ENCODE measurements at places on chromosomes 2 and 18. TPM values are rescaled to one million over a fixed set of nuclear protein-coding genes. Genes with fewer than 3 reads are reported as not detected.

SP140L gene
- total RNA-seq, result 115 TPM

HNMT gene
- total RNA-seq, result 0.28 TPM

LONRF2 gene
- 0.08 TPM for total RNA-seq

SERPINB11 gene
- not detected for total RNA-seq

AOX1 gene
- not detected for total RNA-seq

MOGAT1 gene
- not detected for total RNA-seq

SERPINB5 gene
- total RNA-seq, result not detected

CD8A gene
- 683 TPM for total RNA-seq

GRCh38 chr2:239321596-239322415 is 79.0 kb downstream of the HDAC4 start:
- peak; percentile 56 for DNase-seq

DNA sequence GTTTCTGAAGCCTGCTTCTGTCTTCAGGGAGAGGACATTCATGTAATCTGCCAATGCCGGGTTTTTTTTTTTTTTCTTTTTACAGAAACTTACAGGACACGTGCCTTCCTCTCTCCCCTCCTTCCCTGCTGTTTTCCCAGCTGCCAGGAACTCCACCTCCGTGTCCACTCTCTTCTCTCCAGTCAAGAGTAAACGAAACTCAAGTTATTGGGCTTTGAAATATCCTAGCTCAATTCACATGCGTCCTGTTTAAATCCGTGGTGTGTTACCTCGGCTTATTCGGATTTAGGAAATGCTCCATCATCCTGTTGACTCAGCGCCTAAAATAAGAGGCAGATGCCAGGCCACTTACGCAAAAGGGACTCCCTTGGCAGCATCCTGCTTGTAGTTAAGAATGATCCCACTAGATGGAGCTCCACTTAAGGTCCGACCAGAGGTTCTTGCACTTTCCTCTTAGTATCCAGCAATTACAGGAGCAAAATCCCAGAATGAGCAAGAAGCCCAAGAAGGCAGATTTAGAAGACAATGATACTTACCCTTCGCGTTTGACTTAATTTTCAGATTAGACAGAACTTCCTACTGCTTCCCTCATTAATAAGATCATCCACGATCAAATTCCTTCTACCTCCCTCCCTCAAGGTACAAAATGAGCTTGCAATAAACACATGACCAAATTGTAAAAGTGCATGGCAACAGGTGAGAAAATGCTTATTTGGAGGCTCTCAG is 97.2 kb upstream of the ZCCHC2 start:
- no peak for DNase-seq

DNA sequence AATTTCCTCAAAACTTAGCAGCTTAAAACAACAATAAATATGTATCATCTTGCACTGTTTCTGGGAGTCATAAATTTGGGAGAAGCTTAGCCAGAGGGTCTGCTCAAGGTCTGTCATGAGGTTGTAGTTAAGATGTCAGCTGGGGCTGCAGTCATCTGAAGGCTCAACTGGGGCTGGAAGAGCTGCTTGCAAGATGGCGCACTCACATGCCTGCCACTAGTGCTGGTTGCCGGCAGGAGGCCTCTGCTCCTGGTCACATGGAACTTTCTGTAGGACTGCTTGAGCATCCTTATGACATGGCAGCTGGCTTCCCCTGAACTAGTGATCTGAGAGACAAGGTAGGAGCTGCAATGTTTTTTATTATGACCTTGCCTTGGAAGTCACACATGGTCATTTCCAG is 215.5 kb upstream of the HAAO start:
- peak; percentile 9 for DNase-seq

DNA sequence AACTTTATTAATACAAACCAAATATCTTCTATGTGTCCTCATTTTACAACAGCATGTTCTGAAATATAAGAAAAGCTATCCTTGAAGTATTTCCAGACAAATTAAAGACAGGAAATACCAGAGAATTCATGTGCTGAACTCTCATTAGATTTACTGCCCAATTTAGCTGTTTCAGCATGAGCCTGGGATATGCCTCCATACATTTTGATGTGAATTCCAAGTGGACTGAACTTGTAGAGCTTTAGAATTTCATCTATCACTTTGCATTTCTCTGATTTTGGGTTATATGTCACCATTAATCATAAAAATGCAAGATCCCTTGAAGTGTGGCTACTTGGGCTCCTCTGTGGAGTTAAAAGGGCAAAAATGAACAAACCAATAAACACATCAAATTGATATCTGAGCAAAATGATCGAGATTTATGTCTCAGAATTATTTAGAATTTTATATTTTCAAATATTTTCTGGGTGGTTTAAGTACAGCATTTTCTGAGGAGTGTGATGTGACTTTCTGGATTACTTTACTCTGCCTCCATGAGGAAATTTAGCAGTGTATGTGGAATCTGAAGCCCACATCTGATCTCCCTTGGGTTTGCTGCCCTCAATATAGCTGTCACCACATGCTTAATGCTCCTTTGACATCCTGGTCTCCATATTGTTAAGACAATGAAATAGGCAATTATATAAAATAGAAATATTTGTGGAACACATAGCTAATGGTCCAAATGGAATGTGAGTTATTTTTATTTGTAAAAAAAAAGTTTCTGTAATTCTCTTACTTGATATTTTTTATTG is 206.6 kb upstream of the RBMS1 start:
- no peak for DNase-seq

GRCh38 chr18:59067873-59068272 is 71.8 kb upstream of the SEC11C start:
- DNase-seq, result no peak

DNA sequence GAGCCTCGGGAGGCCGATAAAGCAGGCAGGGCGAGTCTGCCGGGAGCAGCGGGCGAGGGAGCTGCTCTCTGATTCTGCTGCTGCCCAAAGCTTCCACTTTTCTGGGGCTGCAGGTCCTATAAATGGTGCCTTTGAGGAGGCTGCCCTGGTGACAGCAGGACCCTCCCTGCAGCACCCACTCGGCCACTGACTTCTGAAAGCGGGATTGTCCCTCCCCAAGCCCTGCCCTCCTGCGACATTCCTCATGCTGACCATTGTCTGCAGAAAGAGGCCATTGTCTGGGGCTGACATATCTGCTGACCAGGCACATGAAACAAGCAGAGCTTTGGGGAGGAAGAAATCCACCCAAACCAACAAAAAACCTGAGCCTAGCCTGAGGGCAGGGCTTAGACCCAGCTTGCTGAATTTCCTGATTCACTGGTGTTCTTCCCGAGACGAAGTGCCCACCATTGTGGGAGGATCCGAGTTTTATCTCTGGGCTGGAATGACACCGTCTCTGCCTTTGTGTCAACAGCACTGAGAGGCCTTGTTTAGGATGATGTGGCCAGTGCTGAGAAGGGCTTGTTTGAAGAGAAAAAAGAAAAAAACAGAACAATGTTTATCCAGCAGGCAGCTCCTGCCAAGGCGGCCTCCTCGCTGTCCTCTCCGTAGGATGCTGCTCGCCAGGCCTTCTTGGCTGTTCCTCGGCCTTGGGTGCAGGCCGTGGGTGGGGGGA is 129.7 kb downstream of the MYCN start:
- no peak for DNase-seq

- no peak for DNase-seq
Observed at GRCh38 chr2:59798687-59799232, 754.7 kb downstream of the BCL11A start.

- DNase-seq, result no peak
Observed at GRCh38 chr2:200336980-200337615, 30.6 kb downstream of the SPATS2L start.

- DNase-seq, result no peak
Observed at GRCh38 chr2:74917702-74918619, 40.5 kb upstream of the POLE4 start.

DNA sequence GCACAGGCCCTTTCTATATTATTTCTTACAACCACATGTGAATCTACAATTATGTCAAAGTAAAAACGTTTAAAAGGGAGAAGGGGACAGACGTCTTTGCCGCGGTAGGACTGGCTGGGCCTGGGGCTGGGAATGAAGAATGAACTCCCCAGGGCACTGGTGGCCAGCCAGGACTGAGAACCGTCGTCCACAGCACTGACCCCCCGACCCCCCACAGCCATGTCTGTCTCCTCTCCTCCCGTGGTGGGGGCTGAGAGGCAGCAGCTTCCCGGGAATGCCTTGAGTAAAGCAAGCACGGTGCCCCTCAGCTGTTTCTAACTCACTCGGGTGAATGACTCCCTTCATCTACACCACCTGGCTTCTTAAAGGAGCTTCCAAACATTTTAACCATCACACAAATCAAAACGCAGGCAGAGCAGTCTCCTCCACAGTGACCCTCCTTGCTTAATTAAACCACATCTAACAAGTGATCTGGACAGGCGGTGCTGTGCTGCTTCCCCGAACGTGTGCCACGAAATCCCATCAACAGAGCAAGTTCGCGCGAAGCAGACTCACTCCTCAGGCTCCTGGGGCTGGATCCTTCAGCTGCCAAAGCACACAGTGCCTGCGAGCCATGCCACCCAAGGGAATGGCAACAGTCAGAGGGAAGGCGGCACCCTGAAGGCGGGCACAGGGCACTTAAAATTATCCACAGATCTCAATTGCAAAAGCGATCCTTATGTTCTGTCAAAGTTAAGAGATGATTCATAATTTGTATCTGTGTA is 217.7 kb downstream of the EIPR1 start:
- no peak for DNase-seq

DNA sequence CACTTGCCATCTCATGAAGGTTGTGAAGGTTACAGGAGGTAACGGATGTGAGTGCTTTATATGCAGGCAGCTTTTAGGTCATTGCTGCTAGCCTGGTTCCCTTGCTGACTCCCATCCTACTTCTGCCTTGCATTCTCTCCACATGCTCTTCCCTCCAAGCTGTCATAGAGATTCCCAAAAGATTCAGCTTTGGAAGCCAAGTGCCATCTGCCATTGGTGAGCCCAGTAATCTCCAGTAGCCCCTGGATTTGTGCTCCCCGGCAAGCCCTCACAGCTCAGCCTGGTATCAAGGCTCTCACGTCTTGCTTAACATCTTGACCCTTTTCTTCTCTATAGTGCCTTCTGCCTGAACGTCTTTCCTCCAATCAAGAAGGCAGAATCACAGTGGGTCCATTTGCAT is 61.6 kb downstream of the MYT1L start:
- DNase-seq, result no peak

DNA sequence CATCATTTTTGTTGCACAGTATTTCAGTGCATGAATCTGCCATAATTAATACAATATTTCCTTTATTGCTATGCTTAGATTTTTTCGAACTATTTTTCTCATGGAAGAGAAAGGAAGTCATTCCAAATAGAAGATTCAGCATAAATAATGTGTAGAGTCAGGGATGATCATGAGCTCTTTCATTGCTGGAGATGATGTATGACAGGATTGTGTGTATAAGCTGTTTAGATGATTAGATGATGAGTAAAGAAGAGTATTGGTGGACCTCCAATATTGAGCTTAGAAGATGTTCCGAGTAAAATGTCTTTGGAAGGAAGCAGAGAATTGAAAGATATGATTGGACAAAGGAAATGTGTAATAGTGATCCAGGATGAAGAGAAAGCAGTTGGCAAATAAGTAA is 364.5 kb downstream of the PARD3B start:
- no peak for DNase-seq

- DNase-seq, result no peak
Observed at GRCh38 chr2:100228415-100228814, 86.0 kb upstream of the AFF3 start.

- no peak for DNase-seq
Observed at GRCh38 chr18:53991202-53991601, 233.3 kb downstream of the MBD2 start.

GRCh38 chr2:24577481-24577880 is 86.4 kb downstream of the NCOA1 start:
- DNase-seq, result no peak

GRCh38 chr2:54476852-54477251 is 20.7 kb downstream of the SPTBN1 start:
- DNase-seq, result no peak

GRCh38 chr2:37920570-37920969 is 4.5 kb upstream of the RMDN2 start:
- no peak for DNase-seq

DNA sequence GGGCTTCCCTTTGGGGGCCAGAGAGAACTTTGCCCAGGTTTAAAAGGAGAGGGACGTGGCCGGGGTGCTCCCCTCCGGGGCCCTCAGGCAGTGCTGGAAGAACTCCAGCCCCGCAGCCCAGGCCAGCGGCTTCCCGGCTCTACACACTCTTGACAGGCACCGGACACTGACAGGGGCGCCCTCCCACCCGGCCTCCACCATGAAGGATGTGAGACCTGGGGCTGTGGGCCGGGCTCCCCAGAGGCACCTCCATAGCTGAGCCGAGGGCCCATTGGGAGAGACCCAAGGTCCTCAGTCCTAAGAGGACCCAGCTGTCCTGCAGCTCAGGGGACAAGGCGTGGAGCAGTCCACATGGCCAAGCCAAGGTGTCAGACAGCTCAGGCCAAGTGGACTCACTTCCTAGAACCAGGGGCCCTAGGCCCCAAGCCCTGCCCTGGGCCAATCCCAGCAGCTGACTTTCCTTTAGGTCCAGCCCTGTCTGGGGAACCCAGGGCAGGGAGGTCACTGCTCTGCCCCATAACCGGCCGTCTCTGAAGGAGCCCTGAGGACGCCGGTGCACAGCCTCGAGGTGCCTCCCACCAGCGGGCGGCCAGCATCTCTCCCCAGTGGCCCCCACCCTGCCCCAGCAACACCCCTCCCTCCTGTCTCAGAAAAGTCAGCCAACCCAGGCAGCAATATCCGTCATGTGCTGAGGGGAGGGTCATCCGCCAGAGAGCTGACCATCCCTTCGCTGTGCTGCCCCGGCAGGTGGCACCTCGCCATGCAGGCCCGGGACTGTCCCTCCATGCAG is 51.8 kb downstream of the BIN1 start:
- DNase-seq, result no peak
